EL (cell line): ENCODE measurements at places on chromosomes 1 and 21.

GRCh38 chr1:29096231-29096886, 27.3 kb downstream of the TMEM200B start:
- no peak for DNase-seq

GRCh38 chr1:12549460-12550349, 68.3 kb downstream of the DHRS3 start:
- DNase-seq = peak; percentile 87

- no peak for DNase-seq
These were observed 54.7 kb downstream of the DYRK1A start for GRCh38 chr21:37421306-37421705.

DNA sequence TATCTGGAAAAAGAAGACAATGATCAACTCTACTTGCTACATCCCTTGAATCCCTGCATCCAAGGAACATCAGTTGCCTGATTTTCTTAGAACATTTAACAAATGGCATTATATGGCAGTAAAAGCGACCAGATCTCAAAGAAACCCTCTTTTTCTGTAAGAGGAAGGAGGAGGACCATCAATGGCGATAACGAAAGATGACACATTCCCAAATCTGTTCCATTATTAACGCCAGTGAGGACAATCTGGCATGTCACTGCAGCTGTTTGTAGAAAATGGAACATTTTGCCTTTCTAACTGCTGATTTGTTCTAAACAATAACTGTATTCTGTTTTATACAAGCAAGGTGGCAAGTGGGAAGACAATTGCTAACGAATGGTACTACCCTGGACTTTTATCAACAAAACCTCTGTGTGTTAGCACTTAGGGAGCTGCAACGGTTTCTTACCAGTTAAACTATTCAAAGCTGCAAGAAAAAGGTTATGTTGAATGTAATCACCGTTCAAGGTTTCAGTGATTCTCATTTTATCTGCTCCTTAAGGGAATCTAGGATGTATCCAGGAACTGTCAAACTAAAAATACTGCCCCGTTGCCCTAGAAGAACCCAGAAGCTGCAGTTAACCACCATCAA, 251.9 kb downstream of the SDCCAG8 start:
- DNase-seq = no peak

DNA sequence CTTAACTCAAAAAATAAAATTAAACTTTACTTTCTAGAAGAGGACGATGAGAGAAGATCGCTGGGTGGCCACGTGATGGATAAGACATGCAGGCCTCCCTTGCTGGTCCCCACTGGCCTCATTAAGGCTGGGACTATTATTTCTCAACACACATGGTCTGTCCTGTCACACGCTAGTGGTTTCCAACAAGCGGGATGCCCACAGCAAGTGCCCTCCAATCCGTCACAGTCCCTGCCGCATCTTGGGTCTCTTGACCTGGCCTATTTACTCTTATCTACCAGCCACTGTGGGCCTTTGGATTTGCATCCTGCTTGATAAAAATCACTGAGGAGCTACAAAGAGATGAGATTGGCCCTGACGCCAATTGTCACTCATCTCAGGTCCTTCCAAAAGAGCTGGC, 30.0 kb downstream of the CAPZB start:
- DNase-seq = no peak

GRCh38 chr1:117641536-117641935, 35.7 kb downstream of the TENT5C start:
- no peak for DNase-seq

- no peak for DNase-seq
These were observed 10.6 kb downstream of the PPP1R15B start for GRCh38 chr1:204400882-204401510.

DNA sequence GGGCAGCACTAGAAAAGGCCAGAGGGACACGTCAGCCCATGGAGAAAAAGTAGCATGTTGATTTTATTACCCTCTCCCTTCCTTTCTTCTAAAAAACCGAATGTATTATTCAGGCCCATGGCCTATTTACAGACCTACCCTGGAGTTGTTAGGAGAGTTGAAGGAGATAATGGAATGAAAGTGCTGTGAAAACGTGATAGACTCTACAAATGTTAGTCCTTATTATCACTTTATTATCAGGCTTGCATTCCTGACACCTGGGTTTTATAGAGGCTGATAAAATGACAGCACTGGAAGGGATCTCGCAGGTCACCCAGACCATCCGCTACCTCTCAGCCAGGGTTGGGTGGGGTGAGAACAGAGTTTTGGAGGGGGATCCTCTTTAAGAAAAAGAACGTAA, 60.6 kb upstream of the TLR5 start:
- no peak for DNase-seq
